ENCODE measurements at places on chromosomes 7 and 10.

DNA sequence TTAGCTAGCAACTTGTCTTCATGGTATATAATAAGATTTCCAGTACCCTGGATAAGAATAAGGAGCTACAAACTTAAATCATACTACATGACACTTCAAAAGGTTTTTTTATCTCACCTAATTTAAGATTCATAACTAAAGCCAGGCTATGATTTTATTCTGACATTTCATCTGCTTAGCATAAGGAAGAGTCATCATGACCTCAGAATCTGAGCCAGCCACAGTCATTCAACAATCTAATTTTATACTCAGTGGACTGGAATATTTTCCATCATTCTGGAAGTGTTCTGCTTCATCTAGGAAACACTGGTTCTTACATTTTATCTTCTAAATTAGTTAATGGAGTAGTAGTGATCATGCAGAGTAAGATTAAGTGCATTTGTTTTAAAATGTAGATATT, 102.1 kb upstream of the KCND2 start:
- DNase-seq: peak; percentile 22

GRCh38 chr7:148050492-148051158, 539.9 kb upstream of the C7orf33 start:
- DNase-seq: no peak

DNA sequence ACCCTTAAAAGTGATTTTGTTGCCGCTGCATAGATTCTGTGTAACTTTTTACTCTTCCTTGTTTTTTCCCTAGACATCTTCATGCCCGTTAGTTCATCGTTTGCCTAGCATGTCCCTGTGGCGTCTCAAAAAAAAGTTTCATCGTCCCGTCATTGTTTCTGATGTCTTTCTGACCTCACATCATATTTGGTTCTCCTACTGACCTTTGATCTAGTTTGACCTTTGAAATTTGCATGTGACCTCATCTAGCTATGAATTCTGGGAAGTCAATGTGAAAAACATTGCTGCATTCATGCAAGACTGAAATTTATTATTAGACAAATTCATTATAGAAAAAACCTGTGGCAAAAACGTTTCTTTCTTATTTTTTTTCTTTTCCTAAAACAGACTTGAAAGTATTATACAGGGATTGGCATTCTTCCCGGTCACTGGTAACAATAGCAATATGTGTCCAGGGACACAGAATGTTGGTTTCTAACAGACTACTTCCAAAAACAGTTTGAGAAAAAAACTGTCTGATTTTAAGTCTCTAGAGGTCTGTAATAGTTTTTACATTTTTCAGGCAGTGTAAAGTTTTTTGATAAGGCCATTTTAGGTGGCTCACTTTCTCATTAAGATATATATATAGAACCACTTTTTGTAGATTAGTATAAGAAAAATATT, 280.9 kb downstream of the USP6NL start:
- peak; percentile 32 for DNase-seq

- no peak for DNase-seq
Measured at GRCh38 chr10:132383101-132383500, 13.9 kb upstream of the PWWP2B start.

GRCh38 chr7:156032973-156033372, 220.7 kb upstream of the SHH start:
- no peak for DNase-seq

- no peak for DNase-seq
Measured at GRCh38 chr7:111264981-111265380, 174.1 kb downstream of the LRRN3 start.

DNA sequence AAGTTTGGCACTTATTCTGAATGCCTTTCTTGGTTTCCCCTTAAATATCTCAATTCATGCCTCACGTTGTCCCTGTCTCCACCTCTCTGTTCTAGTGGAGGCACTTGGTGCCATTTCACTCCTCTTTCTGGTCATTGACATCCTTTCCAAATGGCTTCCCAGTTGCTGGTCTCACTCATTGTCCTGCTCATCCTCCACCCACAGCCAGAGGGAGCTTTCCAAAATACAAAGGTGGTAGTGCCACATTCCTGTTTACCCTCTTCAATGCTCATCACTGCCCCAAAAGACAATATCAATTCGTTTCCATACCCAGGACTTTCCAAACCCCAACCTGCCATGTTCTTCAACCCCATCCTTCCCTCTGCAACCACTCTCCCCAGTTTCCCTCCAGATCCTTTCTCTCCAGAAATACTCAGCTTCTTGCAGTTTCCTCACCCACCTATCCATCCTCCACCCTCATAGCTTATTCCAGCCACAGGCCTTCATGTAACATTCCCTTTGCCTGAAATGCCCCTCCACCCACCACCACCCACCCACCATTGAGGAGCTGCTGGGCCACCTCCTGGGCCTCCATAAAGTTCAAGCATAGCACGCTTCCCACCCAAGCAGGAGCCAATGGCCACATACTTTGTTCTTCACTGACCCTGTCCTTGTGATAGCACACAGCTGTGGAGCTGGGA, 63.1 kb upstream of the ADRB1 start:
- DNase-seq: no peak

GRCh38 chr7:69187824-69188333, 410.4 kb upstream of the AUTS2 start:
- peak; percentile 45 for DNase-seq

DNA sequence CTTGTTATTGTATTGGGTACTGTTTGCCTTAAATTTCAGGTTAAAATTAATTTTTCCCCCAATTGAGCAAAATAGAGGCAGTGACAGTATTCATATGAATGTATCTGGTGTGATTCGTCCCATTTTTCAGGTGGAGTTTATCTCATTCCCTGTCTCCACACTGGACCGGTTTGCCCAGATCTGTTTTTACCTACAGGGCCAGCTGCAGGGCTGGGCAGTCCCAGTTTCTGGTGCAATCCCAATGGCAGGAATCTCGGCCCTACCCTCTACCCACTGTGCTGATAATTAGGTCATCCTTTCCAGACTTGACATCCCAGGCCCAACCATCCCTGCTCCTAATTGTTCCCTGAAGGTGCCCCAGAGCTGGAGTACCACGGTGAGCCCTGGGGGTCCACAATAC, 49.8 kb upstream of the NFE2L3 start:
- DNase-seq: no peak

DNA sequence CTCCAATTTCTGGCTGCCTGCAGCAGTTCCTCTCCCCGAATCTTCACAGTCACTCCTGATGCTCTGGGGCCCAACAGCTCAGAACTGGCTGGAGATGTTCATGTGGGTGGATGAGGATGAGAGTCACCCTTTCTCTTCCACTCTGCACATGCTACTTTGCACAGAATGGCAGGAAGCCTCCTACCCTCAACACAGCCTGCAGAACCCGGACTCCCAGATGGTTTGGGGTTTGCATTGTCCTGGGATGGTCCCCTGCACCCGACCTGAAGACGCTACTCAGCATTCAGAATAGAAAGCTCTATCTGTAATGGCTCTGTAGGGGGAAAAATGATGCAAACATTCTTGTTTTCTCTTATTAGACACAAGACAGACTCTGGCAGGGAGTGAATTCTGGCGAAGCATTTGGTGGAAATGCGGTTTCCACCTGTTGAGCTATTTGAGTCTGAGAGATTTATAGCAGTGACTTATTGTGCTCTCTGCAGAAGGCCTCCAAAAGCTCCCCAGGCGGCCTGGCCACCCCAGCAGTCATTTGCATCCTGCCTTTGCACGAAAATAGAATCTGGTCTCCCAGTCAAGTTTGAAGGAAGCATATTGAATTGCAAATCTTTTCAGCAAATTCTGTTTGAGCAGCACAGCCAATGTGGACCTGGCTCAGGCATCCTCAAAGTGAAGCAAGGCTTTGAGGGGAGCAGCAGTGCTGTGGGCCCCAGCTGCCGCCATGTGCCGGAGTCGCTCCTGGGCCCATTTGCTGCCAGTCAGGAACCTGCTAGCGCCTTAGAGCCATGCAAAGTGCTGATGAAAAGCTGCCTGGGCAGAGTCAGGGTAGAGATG, 309.3 kb downstream of the TCERG1L start:
- DNase-seq: no peak

GRCh38 chr10:96971324-96971723, 139.2 kb downstream of the LCOR start:
- DNase-seq: no peak

- DNase-seq: peak; percentile 86
Measured at GRCh38 chr10:17665747-17666146, 21.8 kb downstream of the STAM start.

DNA sequence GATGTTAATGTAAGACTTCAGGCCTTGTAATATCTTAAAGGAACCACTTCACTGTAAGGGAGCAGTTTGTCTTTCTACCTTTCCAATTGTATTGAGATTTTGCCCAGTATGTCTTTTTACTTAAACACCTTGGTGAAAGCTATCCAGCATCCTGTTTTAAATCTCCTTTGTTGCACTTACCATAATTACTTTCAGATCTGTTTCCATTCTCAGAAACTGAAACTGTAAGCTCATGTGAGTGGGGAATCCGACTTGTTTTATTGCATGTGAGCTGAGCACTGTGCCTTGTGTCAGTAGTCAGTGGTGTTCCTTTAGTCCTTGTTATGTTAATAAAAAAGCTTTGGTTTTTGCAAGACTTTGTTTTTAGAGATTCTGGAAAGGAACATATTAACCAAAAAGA, 42.2 kb downstream of the BMPR1A start:
- DNase-seq: peak; percentile 43

DNA sequence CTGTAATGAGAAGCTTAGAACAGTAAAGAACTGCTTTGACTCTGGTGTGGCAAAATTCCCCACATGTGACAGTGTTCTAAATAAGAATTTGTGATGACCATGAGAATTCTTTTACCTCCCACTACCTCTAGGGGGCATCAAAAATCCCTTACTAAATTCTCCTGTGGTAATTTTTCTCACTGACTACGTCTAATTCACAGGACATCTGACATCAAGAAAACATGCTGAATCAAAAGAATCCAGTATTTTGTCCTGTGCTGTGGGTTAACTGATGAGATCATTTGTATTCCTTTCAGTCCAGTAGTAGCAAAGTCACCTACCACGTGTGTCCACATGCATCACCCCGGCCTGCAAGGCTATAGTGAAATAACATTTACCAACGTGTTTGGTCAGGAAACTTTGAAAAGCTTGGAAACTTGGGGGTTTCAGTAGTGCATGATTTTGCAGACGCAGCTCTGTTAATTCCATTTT, 103.8 kb downstream of the ATE1 start:
- peak; percentile 44 for DNase-seq

DNA sequence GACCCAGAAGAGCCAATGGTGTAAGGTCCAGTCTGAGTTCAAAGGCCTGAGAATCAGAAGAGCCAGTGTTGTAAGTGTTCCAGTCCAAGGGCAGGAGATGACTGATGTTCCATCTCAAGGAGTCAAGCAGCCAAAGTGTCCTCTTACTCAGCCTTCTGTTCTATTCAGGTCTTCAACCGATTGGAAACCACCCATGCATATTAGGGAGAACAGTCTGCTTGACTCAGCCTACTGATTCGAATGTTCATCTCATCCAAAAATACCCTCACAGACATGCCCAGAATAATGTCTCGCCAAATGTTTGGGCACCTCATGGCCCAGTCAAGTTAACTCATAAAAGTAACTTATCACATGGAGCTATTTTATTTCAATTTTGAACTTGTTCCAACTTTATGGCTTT, 2.9 kb upstream of the WDFY4 start:
- DNase-seq: no peak

GRCh38 chr10:59708816-59709394, 745 bp downstream of the SLC16A9 start:
- no peak for DNase-seq

DNA sequence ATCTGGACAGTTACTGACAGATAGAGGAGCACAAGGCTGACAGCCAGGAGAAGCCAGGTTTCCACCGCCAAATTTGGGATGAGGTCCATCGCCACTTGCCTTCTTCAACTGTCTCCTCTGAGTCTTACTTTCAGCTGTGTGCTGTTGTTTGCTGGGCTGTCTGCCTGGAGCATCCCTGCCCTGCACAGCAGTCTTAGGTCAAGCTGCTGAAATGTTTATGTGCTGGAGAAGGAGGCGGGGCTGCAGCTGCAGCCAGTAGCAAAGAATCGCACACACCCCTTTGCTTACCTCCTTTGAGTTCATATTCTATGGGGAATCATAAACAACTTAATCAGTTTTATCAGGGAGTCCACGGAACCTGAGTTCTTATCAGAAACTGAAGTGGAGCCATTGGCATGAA, 20.1 kb upstream of the CYP3A5 start:
- no peak for DNase-seq

GRCh38 chr10:51228714-51229100, 154.4 kb downstream of the PRKG1 start:
- DNase-seq: peak; percentile 8

GRCh38 chr10:98419469-98420261, 4.7 kb upstream of the PYROXD2 start:
- no peak for DNase-seq

- DNase-seq: no peak
Measured at GRCh38 chr10:81270051-81270450, 604.9 kb upstream of the NRG3 start.

Measured in fibroblast of skin of right quadriceps (primary cell).